ENCODE measurements at places on chromosomes 2 and 18.

- no peak for DNase-seq
Measured at GRCh38 chr2:468648-469336, 180.9 kb upstream of the ALKAL2 start.

- DNase-seq = no peak
Measured at GRCh38 chr18:2964361-2965010, 48.5 kb downstream of the LPIN2 start.

GRCh38 chr18:48554610-48555400 lies 16.0 kb downstream of the CTIF start:
- no peak for DNase-seq

- DNase-seq = no peak
Measured at GRCh38 chr2:45992741-45993475, 304.3 kb upstream of the EPAS1 start.

DNA sequence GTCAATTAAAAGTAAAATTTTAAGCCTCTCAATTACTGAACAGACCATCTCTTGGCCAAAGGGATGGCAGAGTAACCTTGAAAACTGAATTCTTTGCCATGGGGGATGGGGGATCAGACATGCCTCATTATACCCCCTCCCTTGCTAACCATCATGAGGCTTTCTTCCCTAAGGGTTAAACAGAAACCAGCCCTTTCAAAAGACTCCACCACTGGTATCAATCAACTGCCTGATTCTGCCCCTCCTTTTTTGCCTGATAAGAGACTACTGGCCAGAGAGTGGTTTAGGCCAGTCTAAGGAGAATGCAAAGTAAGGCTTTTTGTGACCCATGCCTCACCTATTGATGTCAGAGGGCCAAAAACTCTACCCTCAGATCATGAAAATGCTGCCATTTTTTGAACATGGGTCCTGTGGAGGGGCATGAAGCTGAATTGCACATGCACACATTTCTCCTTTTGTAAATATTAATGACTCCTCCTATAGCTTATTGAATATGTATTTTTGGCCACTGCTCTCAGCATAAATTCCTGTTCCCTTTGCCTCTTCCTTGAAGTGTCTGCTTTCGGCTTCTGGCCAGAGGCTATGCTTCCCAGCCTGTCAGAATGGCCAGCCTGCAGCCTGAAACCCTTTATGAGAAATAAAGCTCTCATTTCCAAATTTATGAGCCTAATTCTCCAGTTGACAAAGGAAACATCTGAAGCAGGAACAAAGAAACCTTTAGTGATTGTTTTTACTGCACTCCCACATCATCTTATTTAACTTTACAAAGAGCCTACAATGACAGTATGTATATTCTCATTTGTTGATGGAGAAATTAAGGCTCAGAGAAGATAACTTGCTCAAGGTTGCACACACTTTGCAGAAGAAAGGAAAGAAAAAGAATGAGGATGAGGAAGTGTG lies 270.7 kb upstream of the CELF4 start:
- no peak for DNase-seq

DNA sequence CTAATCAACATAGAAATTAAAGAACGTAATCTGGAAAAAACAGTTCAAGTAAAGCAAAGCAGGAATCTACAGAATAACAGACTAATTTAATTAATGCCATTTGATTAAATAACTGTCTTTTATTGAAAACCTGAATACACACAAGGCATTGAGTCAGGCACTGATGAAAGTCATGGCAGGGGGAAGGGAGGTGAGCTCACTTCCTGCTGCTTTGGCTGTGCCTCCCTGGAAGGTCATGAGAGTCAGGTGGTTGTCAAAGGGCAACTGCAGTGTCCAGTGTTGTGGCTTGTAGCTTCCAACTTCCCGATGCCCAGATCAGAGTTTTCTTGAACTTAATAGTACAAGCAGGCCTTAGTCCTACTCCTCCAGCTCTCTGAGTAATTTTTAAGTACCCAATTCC lies 180.9 kb downstream of the PID1 start:
- DNase-seq = no peak

- no peak for DNase-seq
Measured at GRCh38 chr2:214989187-214989586, 149.2 kb downstream of the ABCA12 start.

DNA sequence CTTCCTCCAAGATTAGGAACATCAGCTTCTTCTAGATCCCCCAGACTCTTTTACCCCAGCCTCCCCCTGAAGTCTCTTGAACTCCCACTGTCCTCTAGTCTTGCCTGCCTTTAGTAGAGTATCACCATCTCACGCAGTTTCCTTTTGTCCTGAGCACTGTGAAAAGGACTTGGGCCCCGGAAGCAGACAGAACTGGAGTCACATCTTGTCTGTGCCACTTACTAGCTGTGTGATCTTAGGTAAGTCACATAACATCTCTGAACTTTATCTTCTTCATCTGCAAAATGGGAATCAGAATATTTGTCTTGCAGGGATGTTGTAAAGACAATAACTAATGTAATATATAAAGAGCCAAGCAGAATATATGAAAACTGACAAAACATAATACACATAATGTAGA lies 8.4 kb upstream of the TRABD2A start:
- DNase-seq = no peak
